ACHN (cell line): ENCODE measurements at places on chromosomes 13 and 19.
A peak's percentile ranks its signal among the peaks of the same experiment; 100 is the strongest.

DNA sequence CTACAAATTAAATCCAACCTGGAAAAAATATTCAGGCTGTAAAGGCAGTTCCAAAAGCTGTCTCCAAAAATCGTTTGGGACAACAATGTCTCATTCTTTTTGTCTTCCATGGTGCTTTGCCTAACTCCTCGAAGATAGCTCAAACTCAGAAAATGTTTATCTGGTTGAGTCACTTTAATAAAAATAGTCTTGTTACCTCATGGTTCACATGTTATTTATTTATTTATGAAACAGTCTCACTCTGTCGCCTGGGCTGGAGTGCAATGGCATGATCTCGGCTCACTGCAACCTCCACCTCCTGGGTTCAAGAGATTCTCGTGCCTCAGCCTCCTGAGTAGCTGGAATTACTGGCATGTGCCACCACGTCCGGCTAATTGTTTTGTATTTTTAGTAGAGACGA lies 4.9 kb upstream of the BRD4 start:
- DNase-seq: no peak

DNA sequence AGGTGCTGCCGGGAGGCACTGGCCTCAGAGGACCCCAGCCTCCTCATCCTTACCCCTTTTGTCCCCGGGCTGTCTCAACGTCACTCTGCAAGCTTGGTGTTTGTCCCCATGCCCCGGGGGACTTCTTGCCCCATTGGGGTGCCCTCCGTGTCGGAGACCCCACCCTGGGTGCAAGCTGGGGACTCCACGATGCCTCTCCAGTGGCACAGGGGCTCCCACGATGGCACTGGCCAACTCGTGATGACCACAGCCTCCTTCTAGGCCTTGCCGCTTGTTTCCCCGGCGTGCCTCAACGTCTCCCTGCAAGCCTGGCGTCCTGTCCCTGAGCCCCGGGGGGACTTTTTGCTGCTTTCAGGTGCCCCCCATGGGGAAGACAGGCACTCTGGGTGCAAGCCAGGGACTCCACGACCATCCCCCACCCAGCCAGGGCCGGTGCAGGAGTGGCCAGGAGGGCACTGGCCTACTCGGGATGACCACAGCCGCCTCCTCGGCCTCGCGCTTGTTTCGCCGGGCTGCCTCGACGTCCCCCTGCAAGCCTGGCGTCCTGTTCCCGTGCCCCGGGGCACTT lies 237.0 kb downstream of the TUBA3C start:
- no peak for DNase-seq

DNA sequence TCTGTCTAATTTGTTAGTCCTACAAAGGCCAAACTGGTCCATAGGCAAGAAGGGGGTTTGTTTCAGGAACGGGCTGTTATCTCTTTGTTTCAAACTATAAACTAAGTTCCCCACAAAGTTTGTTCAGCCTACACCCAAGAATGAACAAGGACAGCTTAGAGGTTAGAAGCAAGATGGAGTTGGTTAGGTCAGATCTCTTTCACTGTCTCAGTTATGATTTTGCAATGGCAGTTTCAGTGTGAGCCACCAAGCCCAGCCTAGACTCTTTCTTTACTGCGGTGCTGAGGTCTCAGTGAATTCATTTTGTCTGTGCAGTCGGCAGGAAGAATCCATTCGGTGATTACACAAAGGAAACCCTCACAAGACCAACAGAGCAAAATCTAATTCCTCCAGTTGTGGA lies 56.6 kb upstream of the ABCC4 start:
- DNase-seq: no peak

DNA sequence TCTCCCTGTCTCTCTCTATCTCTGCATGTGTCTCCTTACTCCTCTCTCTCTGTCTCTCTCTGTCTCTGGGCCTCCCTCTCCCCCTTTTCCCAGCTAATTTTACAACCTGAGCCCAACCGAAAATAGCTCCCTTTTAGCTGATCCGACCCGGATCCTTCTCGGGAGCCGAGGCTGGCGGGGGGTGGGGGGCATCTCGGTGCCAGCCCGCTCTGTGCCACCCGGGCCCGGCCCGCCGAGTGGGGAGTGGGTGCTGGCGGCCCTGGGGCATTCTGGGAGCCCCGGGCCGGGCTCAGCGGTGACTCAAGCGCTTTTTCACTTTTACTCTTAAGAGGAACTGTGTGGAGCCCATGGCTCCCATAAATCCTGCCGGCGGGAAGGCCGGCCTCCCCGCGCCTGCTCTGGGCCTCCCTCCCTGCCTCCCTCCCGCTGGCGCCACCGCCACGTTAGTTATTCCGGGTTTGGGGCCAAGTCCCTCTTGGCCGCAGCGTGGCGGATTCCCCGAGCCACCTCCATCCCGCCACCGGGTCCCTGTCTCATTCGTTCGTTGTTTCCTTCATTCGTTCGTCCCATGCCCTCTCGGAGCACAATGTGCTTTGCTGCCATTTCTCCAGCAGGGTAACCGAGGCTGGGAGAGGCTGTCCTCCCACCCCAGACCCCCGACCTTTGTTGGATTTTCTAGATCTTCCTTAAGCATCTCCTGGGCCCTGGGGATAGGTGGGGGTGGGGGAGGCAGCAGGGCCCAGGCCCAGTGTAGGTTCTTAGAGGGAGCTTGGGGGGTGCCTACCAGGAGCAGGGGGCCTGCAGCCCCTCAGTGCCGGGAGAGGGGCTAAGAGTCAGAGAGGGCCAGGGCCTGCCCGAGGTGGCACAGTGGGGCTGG lies 3.2 kb downstream of the NFIC start:
- peak; percentile 55 for DNase-seq

- no peak for DNase-seq
Observed at GRCh38 chr19:40389404-40390083, 437 bp downstream of the HIPK4 start.

DNA sequence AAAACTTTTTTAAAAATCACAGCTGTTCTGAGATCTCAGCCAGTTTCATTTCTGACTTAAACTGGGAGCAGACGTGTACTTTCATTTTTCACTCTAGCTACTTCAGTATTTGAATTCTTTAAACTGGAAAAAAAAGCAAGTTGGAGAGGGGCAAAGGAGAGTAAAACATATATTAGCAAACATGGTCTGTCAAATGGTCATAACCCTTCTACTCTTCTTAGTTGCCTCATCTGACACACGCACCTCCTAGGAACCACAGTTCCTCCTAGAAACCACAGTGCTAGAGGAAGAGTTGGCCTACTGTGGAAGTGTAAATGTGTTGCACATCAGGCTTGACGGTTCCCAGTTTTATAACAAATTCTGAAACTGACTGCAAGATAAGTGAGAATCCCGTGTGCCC lies 47.2 kb downstream of the TM9SF2 start:
- DNase-seq: no peak

DNA sequence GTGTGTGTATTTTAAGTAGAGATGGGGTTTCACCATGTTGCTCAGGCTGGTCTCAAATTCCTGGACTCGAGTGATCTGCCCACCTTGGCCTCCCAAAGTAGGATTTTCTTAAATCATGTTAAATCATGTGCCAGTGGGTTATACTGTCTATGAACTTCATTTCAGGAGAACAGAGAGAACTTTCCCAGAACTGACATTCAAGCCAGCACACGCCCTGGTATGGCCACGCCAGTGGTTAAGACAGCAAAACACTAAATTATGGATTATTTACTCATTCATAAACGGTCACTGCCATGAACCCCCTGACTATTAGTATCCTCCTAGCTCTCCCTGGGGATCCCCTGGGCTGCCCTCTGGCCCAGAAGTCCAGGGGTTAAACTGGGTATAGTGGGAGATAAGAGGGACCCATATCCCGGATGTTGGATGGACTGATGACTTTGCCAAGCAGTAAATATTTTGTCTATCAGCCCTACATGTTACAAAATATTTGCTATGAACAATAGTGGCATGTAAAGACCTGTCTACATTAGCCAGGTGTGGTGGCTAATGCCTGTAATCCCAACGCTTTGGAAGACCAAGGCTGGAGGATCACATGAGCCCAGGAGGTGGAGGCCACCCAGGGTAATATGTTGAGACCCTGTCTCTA lies 16.1 kb upstream of the STRN4 start:
- DNase-seq: no peak

- no peak for DNase-seq
Observed at GRCh38 chr19:14078411-14078810, 5.8 kb downstream of the MISP3 start.

DNA sequence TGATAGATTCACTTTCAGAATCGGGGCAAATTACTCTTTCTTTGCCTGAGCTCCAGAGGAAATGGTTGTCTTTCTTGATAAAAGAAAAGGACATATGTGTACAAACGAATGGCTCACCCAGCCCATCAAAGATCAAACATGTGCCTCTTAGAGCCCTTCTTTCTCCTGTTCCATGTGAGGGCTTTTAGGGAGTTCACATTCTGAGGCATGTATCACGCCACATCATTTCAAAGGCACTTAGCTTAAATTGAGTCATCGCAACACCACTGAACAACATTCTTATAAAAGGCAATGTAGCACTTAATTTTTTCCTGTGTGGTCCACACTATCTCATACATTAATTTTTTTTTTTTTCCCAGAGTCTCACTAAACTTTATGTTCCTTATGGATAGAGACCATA lies 521.0 kb downstream of the SUCLA2 start:
- no peak for DNase-seq

GRCh38 chr13:96053003-96053703 lies at the start of gene UGGT2:
Gene UGGT2, minus strand, starts transcription at chr13:96053401. Its CDS starts 89 bp downstream, at chr13:96053312.
- peak; percentile 93 for DNase-seq

DNA sequence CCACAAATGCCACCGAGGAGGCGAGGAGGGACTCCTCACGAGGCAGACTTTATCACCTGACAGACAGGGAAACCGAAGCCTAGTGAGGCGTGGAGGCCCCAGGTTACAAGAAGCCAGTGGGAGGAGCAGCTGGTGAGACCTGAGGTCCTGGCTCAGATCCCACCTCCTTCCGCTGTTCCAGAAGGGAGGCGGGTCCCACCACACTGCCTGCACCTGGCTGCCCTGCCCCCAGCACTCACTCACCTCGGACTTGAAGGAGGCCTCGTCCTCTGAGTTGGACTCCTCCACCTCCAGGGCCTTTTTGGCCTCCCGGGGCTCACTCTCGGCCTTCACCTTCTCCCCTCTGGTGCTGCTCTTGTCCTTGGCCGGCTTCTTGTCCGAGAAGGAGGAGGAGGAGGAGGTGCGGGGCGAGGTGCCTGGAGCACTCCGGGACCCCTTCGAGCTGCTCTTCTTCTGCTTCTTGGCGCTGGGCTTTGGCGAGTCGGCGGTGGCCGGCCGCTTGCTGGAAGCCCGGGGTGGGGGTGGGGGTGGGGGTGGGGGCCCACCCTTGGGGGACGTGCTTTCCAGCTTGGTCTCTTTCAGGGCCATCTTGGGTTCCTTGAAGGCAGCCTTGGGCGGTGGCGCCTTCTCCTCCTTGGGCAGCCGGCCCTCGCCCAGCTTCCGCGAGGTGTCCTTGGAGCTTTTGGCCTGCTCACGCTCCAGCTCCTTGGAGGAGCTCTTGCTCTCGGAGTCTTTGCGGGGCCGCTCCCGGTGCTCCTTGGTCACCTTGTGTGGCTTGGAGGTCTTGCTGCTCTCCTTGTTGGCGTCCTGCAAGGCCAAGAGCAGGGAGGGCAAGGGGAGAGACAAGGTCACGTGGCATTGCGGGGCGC lies 57.7 kb downstream of the MLLT1 start:
- no peak for DNase-seq

DNA sequence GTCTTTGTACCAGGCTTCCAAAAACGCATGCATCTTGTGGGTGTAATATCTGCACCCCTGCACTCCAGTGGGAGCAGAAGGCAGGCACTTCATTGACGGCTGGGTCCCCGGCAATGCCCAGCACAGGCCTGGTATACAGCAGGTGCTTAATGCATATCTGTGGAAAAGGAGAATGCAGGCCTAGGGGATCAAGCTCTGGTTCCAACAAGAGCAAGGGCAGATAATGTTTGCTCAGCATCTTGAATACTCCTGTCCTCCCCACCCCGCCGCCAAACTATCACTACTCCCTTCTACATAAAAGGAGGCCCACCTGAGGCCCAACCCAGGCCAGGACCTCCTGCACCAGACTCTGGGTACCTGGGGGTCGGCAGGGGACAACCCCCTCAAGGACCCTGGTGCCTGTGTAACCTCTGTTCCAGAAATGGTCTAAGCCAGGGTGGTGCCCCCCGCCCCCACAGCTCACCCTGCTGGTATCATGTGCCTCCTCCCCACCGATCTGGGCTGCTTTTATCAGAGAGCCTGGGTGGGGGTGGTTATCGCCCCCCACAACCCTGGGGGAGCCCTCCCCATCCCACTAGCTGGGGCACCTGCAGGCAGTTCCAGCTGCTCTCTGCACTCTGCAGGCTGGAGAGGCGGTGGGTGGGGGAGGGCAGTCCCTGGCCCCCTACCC lies 4.8 kb downstream of the KLF16 start:
- no peak for DNase-seq

- no peak for DNase-seq
Observed at GRCh38 chr13:27847669-27848068, 55.4 kb downstream of the GSX1 start.

DNA sequence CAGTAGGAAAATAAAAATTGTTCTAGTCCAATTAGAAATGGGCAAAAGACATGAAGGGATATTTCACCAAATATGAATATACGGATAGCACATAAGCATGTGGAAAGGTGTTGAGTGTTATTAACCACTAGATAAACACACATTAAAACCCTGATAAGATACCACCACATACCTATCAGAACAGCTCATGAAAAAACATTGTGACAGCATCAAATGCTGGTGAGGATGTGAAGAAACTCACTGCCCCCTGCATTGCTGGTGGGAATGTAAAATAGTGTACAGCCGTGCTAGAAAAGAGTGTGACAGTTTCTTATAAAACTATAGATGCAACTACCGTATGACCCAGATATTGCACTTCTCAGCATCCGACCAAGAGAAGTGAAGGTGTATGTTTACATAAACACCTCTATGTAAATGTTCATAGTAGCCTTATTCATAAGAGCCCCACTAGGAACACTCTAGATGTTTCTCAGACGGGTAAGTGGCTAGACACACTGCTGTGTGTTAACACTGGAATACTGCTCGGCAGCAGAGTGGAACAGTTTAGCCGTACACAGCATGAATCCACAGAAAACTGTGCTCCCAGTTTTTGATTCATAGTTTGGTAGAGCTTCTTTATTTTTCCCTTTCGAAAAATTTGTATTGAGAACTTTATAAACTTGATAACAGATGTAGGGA lies 321.1 kb downstream of the MYO16 start:
- DNase-seq: no peak

GRCh38 chr13:111262281-111262680 lies 58.2 kb upstream of the TEX29 start:
- no peak for DNase-seq

DNA sequence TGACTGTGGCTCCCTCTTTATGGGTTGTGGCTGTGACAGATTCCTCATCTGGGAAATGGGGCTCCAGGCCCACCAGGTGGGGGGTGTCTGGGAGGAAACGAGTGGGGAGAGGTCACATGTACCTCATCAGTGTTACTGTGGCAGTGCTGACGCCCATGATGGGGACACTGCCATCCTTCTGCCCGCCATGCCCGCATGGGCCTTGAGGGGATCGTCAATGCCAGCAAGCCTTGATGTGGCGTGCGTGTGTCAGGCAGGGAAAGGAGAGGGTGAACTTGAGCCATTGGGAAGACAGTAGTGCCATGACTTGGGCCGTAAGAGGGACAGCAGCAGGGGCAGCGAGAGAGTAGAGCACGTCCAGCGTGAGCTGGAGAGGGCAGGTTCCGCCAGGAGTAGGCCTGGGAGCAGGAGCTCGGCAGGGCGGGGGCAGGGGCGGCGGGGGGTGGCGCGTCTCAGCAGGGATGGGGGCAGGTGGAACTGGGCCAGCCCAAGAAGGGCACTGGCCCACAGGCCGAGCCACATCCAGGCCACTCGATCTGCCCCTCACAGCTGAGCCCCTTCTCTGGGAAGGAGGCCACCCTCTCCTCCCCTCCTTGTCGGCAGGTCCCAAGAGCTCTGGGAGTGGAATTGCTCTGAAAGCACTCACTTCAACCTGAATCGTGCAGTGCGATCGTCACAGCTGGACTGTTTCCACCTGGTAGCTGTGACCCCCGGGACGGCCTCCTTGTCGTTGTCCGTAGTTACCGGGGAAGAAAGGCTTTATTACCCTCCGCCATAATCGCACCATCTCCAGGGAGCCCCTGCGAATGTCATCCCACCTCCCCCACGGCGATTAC lies 9.9 kb downstream of the KLHL26 start:
- DNase-seq: no peak
